ENCODE measurements at places on chromosomes 13 and 19.

GRCh38 chr13:40149611-40150274, 494.3 kb downstream of the COG6 start:
- no peak for DNase-seq

GRCh38 chr13:38641164-38641948, 45.5 kb upstream of the FREM2 start:
- no peak for DNase-seq

DNA sequence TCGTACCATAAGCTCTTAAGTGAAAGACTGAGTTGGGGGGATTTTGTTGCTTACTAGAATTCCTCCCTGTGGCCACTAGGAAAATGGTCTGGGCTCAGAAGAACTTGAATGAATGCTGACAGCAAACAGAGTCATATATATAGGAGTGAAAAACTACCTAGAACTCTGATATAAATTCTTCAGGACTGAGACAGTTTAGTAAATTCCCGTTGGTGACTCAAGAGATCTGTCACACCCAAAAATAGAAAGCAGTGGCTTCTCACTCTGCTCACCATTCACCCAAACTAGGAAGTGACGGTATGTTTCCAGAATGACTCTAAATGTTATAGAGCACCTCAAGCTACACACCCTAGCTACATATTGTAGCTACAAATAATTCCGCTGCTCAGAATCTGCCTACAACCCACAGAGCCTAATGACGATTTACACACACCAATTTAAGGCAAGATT, 116.2 kb downstream of the TBC1D4 start:
- no peak for DNase-seq

GRCh38 chr13:74741732-74742131, 607.5 kb upstream of the KLF12 start:
- no peak for DNase-seq

GRCh38 chr13:40187324-40187795, 479.1 kb downstream of the FOXO1 start:
- DNase-seq: no peak

DNA sequence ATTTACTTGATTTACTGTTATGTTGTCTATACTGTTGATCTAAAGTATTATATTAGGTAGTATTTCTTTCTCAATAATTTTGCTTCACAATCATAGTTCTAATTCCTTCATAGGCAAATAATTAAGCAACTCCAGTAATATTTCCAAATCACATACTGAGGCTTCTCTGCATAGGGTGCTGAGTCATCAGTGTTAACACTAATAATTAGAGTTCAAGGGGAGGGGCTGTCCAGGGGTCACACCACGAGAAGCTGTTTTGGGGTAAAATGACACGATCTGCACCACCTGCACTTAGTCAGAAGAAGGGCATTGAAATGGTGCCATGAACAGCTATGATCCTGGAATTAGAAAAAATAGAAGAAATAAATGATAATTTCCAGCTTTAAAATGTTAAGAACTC, 1230.9 kb upstream of the SLC10A2 start:
- no peak for DNase-seq

GRCh38 chr13:31773538-31773937, 34.2 kb downstream of the RXFP2 start:
- no peak for DNase-seq

DNA sequence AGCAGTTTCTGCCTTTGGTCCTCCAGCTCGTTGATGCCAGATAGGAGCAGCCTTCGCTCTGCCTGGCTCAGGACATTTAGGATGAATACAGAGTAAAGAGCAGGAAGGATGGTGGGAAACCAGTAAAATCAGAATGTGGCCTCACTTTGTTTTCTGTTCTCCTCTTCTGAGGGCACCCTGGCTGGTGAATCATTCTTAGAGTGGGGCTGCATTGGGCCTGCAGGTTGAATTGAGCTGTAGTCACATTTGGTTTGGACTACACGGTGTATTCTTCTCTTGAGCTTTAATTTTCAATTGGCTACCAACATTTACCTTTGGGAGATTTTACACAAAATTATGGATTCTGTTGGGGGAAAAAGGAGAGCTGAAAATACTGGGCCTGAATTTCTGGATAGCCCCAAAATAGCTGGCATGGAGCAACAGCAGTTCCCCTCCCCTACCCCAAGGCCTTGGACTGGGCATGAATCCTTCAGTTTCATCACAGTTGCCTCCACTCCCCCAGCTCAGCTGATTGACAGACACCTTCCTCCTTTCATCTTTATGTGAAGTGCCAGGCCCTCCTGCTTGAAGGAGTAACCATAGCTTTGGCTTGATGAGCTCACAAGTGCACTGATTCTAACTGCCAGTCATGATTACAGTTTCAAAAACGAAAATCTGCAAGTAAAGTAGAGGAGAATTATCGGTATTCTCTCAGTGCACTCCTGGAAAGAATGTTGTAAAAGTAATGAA, 24.3 kb downstream of the ERCC5 start:
- no peak for DNase-seq

DNA sequence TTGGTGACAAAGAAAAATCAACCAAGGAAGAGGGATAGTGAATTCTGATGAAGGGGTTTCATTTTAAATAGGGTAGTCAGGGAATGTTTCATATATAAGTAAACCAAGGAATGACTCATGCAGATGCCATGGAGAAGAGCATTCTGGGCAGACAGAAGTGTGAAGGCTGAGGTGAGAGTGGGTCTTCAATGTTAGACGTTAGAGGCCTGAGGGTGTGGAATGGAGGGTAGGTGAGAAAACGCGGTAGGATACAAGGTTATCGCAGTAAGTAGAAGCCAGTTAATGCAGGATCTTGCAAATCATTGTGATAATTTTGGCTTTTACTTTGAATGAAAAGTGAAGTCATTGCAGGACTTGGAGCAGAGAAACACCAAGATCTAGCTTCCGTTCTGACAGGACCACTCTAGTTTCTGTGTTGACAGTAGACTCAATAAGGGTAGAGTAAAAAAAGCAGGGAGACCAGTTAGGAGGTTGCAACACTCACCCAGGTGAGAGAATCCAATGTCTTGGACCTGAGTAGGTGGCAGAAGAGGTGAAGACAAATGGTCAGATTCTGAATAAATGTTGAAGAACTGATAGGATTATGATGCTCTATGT, 225.2 kb upstream of the TMTC4 start:
- no peak for DNase-seq

DNA sequence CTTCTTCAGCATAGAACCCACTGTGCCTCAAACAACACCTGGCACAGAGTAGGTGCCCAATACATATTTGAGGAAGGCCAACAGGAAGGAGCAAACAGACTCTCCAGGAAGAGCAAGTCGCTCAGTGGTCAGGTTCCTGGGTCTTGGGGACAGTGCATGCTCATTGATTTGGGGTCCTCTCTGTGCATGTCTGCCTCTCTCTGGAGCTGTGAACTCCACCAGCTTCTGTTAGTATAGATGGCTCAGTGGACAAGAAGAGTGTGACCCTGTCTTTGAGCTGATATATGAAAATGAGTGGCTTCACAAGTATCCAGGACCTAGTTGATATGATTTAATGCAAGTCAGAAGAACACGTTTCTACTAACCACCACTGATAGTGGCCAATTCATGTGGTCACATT, 98.7 kb downstream of the KCTD15 start:
- no peak for DNase-seq

GRCh38 chr19:37931881-37932655, 25.1 kb downstream of the SIPA1L3 start:
- DNase-seq: peak; percentile 66

DNA sequence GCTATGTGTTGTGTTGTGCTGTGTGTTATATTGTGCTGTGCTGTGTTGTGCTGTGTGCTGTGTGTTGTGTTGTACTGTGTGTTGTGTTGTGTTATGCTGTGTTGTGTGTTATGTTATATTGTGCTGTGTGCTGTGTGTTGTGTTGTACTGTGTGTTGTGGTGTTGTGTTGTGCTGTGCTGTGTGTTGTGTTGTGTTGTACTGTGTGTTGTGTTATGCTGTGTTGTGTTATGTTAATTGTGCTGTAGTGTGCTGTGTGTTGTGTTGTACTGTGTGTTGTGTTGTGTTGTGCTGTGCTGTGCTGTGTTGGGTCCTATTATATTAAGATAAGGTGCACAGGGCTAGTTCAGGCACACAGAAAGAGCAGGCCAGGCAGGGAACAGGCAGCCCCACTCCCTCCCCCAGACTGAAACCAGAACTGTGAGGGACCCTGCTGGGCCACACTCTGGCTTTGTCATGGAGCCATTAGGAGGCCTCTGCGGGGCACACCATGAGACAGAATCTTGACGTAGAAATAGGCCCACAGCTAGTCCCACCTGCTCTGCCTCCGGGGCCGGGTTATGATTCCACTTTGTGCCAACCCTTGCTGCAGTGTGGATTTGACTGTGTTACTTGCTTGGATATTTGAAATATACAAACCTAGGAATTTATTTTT, 12.1 kb downstream of the SOX1 start:
- no peak for DNase-seq

- DNase-seq: no peak
These were observed 11.1 kb upstream of the SLC39A3 start for GRCh38 chr19:2750808-2751437.

- no peak for DNase-seq
These were observed 5.3 kb downstream of the PTBP1 start for GRCh38 chr19:802498-803098.

DNA sequence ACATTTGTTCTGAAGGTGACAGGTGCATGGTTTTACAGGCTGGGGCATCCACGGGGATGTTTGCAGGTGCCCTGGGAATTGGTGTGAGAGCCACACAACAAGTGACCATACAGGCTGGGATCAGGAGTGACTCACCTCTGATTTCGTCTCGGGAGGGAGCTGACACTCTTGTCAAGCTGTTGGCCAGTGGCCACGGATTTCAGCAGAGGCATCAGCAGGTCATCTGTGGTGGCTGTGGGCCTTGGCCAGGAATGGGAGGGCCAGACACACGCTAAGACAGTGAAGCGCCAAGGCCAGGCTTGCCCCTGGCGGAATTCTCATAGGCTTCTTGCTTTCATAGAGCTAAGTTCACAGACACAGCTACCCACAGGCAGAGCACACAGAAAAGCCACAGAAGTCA, 108.6 kb downstream of the HSPH1 start:
- no peak for DNase-seq

DNA sequence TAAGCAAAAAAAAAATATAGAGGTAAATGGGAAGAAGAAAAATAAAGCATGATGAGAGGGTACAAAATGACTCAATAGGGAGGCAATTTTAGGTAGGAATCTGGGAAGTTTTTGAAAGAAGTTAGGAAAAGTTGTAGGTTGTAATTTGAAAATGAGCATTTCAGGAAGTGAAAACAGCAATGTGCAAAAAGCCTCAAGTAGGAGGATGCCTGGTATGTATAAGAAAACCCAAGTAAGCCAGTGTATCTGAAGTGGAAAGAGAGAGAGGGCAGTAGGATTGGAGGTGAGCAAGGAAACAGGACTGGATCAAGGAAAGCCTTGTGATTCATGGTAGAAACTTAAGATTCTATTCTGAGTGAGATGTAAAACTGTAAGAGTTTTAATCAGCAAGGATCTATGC, 121.6 kb upstream of the SPRY2 start:
- no peak for DNase-seq

GRCh38 chr19:11265785-11266236, 3.5 kb upstream of the DOCK6 start:
- DNase-seq: peak; percentile 49

DNA sequence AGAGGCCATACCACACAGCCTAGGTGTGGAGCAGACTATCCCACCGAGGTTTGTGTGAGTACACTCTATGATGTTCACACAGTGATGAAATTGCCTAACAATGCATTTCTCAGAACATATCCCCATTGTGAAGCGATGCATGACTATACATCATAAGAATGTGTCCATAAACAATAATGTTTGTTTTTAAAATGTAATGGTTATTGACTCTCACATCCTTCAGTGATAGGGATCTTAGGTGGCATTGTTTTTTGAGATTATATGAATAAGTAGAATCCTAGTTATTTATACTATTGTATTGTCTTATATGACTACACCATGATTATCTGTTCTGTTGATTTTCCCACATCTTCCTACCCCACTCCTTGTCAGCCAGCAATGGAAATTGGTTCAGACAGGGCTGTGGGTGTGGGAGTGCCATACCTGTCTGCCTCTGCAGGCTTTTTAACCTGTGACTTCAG, 13.6 kb downstream of the CCNA1 start:
- DNase-seq: no peak

GRCh38 chr19:3190921-3191805, 5.4 kb downstream of the NCLN start:
- DNase-seq: no peak

GRCh38 chr19:29687897-29688728, 22.9 kb downstream of the PLEKHF1 start:
- peak; percentile 57 for DNase-seq

GRCh38 chr13:98487016-98487415, 89.9 kb downstream of the STK24 start:
- no peak for DNase-seq

GRCh38 chr13:40197049-40197448, 469.4 kb downstream of the FOXO1 start:
- no peak for DNase-seq

- no peak for DNase-seq
These were observed 6.3 kb downstream of the SLC7A9 start for GRCh38 chr19:32863301-32863700.

DNA sequence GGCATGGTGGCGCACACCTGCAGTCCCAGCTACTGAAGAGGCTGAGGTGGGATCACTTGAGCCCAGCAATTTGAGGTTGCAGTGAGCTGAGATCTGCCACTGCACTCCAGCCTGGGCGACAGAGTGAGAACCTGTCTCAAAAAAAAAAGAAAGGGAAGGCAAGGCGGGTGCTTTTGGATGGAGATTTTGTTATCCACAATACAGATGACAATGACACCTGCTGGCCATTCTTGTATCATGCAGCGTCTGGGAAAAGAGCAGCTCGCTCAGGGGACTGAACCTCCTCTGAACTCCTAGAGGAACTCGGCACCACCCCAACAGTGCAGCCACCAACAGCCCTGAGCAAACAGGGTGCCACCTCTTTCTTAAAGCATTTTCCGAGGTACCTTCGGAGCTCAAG, 22.8 kb downstream of the HAUS8 start:
- DNase-seq: peak; percentile 65

GRCh38 chr13:45575146-45575829, 40.3 kb downstream of the ERICH6B start:
- no peak for DNase-seq
